ENCODE measurements at places on chromosomes 7 and 10. TPM values are rescaled to one million over a fixed set of nuclear protein-coding genes. Genes with fewer than 3 reads are reported as not detected.

The SERPINE1 gene
- polyA plus RNA-seq, result 1.1 TPM

DNA sequence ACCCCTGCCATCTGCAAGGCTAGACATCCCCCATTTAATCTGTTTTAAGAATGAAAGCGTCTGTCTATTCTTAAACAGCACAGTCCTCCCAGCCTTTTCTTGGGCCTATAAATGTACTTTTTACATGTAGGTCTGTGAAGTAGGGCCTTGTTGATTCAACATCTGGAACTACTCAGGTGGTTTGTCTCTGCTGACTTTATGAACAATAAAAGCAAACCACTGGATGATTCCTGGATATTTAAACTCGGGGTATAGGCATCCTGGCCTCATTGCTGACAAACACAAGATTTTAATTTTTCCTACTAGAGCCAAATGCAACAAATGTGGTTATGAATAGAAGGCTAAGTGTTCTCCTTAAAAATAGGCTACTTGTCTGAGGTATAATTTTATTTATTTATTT, 198.3 kb downstream of the WDR11 start:
- no peak for DNase-seq

- no peak for DNase-seq
Observed at GRCh38 chr7:108603656-108604306, 34.1 kb downstream of the DNAJB9 start.

DNA sequence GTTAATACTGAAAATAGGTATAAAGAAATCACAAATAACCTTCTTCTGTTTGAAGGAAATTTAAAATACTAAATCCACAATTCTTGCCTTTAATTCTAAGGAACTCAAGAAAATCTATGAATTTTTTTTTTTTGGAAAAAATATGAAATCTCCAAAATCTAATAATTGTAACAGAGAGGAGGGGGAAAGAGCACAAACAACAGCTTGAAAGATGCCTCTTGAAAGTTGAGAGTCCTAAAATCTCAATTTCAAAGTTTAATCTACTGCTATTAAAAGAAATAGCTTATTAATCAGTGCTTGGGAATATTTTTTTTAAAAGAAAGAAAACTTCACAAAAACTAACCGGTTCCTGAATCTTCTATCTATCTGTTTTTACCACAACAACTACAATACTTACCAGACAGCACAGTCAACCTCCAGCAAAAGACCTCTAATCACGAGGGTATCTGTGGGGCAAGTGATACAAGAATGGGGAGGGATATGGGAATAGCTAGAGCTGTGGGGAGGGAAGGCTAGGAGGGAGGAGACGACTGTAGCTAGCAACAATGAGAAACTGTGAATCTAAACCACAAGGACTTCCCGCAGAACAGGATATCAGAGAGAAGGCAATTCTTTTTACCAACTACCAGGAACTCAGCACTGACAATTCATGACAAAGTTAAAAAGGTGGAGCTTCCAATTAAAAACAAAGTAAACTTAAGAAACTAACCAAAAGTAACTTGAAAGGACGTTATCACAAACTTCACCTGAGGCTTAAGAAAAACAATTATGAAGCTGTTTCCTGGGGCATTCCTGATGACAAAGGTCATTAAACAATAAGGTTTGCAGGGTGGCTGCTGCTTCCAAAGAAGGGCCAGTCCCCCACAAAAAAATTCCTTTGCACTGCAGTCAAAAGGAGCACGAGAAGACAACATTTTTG, at the start of gene USP54:
Gene USP54 (minus strand): TSS at position 462 of the 919 bp plus-strand sequence. CDS start 15,684 bp downstream, outside the sequence.
- no peak for DNase-seq

GRCh38 chr7:43721193-43721806, 8.0 kb downstream of the COA1 start:
- peak; percentile 31 for DNase-seq

- DNase-seq, result no peak
Observed at GRCh38 chr7:101273206-101273605, 28.3 kb upstream of the FIS1 start.

DNA sequence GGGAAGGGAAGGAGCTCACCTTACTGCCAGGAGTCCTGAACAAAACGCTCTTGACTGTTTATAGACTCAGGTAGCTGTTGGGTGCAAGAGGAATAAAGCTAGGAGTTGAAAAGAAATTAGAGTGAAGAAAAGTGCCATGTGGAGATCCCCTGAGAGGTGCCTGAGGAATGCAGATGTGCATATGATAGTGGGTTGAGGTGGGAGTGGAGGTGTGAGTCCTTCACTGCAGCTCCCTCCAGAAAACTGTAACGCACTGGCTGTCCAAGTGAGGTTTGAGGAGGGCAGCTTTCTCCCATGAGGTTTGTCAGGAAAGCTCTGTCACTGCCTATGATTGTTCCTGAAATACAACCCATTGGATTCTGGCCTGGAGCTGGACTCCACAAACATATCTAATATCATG, 904.8 kb upstream of the POT1 start:
- no peak for DNase-seq

Measured in right renal pelvis (tissue), 4 donors.